ENCODE measurements at places on chromosomes 4 and X. TPM values are rescaled to one million over a fixed set of nuclear protein-coding genes. Genes with fewer than 3 reads are reported as not detected.
A peak's percentile ranks its signal among the peaks of the same experiment; 100 is the strongest.

DNA sequence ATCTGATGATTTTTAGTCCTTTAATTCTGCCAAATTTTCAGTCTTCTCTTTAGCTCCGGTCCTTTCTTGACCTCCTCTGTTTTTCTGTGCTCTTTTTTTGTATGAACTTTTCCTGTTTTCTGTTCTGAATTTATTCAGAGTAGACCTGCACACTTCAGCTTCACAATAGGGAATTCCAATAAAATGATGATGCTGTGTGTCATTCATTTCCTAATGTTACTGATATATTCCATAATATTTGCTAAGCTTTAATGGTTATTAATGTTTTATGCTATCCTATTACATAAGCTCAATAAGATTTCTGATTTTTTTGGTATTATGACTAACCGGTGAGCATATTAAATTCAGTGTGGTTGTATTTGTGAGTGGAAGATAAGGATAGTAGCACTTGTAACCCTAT is 13.9 kb upstream of the MAD2L1 start:
- no peak for DNase-seq

DNA sequence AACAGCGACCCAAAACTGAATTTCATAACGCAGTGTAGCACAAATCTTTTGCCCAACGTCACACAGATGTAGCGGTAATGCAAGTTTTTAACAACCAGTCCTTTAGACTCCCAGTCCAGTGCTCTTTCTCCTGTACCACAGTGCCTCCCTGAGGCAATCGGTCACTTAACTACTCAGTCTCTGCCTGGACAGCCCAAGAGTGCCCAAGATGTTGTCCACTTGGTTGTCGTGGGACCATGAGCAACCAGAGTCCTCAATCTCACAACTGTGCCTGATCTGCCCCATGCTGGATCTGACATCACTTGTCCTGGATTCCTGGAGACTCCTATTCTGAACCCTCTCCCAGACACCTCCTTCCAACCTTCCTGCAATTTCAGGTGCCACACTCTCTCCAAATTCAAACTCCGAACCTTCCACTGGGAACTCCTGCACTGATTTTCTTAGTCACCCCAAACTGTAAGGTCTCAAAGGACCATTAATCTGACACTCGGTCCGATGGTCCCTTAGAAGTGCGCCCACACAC is 702 bp downstream of the MMGT1 start:
- DNase-seq: peak; percentile 51

DNA sequence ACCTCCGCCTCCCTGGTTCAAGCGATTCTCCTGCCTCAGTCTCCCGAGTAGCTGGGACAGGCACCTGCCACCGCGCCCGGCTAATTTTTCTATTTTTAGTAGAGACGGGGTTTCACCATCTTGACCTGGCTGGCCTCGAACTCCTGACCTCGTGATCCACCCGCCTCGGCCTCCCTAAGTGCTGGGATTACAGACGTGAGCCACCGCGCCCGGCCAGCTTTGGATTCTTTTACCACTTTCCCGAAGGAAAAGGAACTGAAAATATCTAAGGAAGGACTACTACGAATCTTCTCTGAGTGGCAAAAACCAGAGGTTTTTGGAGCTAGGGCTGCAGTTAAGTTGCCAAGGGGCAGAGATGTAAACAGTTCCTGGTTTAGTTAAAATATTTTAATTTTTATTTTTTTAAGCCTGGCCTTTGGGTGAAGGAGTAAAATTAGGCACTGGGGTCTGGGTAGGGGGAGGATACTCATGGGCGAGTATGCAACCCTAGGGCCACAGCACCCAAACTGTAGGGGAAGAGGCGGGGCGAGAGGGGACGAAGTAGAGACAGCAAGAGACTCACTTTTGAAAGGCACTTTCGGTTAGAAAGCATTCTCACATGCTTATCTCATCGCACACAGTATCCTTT is 525 bp upstream of the CISD2 start:
- no peak for DNase-seq

DNA sequence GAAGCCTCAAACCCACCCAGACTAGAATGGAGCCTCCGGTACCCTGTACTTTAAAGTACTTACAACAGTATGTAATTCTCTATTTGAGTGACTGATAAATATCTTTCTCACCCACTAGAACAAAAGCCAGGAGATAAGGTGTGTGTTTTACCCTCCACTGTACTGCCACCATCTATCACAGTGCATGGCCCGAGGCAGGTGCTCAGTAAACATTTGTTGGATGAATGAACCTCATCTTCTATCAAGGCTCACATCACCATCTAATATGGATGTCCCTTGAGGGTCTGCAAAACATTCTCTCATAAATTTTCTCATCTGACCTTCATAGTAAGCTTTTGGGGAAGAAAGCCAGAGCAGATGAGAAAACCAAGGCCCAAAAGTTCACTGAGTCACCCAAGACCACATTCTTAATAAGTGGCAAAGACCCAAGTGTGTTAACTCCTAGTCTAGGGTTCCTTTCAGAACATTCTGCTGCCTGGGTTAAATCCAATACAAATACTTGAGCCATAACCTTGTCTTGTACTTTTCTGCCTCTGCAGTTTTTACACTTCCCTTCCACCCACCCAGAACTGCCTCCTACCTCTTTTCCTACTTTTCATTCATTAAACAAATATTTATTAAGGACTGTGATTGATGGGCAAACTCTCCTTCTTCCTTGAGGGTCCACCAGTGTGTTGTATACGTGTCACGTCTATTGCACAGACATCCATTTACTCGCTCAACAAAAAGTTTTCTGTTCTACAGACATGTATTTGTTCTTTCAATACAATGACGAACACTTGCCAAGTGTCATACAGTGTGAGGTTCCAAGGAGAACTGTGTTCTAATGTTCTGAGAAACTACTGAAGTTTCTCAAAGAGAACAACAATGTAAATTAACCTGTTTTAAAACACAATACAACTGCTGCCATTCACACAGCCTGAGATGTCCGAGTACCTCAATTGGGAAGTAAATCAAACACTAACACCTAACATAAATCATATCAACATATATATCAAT is 35.7 kb downstream of the APBB2 start:
- peak; percentile 57 for DNase-seq

- DNase-seq: no peak
Observed at GRCh38 chr4:151606061-151606460, 154.7 kb downstream of the GATB start.

PGRMC1 gene
- 139 TPM for total RNA-seq

DNA sequence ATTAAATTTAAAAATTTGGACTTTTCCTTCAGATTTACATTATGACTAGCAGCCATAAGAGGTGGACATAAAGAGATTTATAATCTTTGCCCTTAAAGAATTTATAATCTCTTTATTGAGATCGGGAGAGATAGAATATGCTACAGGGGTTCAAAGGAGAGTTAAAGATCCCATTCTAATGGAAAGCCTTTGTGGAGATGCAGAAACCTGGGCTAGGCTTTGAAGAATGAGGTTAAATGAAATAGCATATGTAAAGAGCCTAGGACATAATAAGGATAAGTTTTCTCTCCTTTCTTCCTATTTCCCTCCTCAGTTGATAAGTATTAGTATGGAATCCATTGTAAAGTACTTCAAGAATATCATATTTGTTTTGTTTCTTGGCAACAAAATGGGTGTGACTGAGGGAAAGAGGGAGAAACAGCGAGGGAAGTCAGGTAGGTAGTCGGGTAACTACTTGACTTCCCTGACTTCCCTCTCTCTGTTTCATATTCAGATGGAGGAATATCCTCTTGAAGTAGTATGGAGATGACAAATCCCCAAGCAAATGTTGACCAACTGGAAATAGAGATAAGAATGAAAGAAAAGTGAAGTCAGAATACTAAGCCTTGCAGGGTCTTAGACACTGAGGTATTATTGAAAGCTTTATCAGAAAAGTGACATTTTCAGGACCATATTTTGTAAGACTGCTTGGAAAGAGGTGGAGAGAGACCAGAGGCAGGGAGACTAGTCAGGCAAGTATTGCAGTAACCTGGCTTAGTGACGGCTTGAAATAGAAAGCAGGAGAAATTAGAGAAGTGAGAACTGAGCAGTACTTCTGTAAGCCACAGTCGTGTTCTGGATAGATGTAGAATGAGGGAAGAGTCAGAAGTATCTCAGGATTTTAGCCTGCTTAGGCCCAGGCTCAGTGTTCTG is 82.9 kb downstream of the PDLIM5 start:
- no peak for DNase-seq

DNA sequence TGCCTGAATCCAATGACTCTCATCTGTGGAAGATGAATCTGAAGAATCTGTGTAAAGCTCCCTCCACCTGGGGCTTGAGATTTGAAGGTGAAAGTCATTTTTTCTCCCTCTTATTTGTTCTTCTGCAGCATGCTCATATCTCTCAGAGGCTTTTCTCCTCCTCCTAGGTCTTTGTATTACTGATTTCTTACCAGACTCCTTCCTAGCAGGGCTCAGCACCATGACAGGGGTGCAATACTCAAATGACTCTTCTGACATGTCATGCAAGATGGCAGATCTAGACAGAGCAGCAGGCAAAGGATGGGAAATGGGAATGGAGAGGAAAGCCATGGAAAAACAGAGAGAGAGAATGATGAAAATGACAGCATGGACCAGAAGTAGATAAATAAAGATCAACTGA is 118.3 kb downstream of the TMA16 start:
- DNase-seq: no peak

MAMLD1 gene
- total RNA-seq: 0.85 TPM

DNA sequence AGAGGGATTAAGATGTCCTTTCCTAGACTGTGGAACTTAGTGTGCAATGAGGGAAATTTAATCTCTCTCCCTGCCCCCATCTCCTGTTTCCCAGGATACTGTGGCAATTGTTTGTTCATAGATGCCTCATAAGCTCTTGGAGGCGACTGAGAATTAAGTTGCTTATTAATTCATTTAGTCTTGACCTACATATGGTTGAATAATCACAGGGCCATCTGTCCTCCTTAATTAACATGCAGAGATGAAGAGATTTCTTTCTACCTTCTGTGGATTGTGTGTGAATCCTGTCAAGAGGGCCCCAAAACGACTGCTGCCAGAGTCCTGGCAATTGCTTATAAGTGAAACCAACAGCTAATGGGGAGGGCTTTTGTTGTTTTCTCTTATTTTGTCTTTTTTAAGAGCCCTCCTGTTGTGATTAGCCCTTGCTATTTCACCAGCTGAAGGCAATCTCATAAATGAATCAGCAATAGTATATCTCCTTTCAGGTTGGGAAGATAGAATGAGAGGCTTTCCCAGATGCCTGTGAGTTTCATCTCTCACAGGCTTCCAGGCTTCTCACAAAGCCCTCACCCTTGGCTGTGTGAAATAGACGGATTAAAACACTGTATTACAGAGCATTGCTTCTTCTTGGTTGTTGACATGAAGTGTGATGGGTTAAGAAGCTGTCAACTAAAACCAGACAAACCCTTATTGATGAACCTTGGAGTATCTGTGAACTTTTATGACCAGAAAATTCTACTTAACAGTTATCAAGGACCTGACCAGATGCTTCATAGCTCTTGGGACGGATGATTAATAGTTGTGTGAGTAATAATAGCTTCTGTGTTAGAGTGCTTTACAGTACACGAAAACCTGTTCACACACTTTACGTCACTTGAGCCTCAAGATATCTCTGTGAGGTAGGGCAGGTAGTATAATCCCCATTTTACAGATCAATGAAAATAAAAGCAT is 58.5 kb downstream of the PGRMC2 start:
- DNase-seq: no peak

TSPAN6 gene
- 79.0 TPM for total RNA-seq

- peak; percentile 13 for DNase-seq
Observed at GRCh38 chrX:40008791-40009461, 88.8 kb downstream of the BCOR start.

- no peak for DNase-seq
Observed at GRCh38 chr4:6890358-6890757, 19.3 kb upstream of the TBC1D14 start.

DNA sequence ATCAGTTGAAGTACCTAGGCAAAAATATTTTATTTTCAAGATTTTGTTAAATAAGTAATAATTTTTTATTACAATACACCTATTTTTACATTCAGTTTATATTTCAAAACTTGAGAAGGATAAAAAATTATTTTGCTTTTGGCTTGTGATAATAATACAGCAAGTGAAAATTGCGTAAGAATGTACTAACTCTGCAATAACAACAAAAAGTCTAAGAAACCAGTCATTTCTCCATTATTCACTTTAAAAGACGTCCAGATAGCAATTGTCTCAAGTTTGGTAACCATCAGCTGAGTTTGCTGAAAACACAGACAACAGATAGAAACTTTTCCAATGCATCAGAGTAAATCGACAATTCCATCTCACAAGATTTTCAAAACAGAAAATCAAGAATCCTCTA is 12.1 kb downstream of the CXCL8 start:
- DNase-seq: no peak

EDNRA gene
- total RNA-seq: 0.19 TPM

DNA sequence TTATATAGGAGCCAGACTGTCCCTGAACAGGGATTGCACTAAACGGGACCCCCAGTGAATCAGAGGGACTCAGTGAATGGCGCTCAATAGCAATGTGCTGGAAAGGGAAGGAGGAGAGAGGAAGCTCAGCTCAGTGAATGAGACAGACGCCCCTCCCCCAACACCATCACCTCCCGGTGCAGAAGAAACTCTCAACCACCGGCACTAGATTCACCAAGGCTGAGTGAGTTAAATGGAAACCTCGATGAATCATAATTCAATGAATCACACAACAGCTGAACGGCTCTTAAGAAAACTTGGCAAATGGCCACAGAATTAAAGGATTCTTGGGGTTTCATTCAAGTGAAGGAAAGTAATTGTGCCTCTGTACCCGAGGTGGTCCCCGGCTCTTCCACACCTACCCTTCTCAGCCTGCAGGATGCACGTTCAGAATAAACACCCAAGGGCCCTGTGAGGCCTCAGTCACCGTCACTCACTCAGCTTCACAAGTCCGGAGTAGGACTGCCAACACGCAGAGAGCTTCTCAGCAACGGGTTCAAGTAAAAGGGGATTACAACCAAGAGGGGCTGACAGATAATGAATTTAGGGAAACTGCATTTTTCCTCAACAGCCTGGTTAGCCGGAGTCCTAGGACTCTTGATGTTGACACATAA is 29.3 kb downstream of the CRMP1 start:
- peak; percentile 81 for DNase-seq

All from dermis blood vessel endothelial cell (primary cell).